ENCODE measurements at places on chromosomes 1 and 21. TPM values are rescaled to one million over a fixed set of nuclear protein-coding genes. Genes with fewer than 3 reads are reported as not detected.

GRCh38 chr21:40445349-40445921, 401.5 kb downstream of the DSCAM start:
- no peak for DNase-seq

The MPZ gene
- total RNA-seq, result 2.1 TPM

The NT5C1A gene
- not detected for total RNA-seq

The PAQR7 gene
- 2.7 TPM for total RNA-seq

DNA sequence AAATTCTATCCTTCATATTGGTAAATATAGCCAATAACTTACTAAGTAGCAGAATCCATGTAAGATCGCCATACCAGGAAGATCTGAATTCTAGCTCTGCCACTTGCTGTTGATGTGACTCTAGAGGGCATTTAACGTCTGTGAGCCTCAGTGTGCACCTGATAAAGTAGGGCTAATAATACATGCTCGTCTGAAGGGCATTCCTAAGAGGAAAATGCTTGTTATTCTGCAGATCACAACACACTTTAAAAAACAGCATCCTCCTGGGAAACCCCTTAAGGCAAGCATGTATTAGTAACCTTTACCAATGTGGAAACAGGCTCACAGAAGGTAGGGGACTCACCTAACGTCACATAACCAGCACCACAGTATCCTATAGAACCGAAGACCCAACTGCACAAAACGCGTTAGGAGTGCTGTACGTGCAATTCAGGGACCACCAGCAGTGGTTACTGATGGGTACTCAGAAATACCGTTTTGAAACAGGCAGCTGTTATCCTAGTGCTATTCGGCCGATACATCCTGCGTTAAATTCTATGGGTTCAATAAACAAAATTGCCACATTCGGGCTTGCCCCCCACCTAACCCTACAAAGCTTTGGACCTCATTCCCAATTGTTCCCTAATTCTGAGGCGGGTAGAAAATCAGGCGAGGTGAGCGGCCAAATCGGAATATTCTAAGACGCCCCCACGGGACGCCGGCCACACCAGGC, 758 bp downstream of the DEPDC1 start:
- no peak for DNase-seq

The BRINP2 gene
- total RNA-seq, result not detected

- no peak for DNase-seq
Observed at GRCh38 chr21:37550157-37550556, 183.6 kb downstream of the DYRK1A start.

DNA sequence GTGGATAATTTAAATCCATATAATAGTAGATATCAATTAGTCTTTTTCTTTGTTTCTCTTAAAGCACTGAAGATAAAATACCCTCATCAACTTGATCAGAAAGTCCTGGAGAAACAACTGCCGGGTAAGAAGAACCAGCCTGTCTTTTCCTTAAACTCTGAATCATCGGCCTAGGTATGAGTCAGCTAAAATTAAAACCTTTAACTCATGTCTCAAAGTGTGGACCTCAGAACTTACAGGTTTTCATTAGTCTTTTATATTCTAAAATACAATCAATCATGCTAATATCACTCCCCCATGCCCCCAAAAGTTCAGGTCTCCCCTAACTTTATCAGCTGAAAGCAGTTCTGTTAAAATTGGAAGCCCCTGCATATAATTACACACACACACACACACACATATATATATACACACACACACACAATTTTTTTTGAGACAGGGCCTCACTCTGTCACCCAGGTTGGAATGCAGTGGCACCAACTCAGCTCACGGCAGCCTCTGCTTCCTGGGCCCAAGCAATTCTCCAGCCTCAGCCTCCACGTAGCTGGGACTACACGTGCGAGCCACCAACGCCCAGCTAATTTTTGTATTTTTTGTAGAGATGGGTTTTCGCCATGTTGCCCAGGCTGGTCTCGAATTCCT, 61.3 kb downstream of the B3GALNT2 start:
- DNase-seq, result no peak

The CLEC20A gene
- total RNA-seq, result not detected

The TSSK3 gene
- total RNA-seq, result 2.3 TPM

The IGSF21 gene
- total RNA-seq, result 1.4 TPM

DNA sequence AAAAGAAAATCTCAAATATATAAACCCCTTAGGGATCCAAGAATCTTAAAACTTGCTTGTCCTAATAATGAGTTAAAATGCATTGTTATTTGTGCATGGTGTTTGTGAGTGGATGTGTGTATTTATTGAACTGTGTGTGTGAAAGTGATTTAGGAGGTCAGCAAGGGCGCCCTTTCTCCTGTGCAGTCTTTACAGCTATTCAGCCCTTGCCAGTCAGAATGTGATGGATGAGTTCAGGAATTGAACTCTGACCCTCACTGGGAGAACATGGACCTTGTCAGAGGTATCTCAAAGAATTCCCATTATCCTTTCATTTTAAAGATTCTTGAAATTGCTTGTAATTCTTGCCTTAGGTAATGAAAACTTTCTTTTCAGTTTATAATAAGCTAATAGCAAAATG, 493.0 kb upstream of the ADGRL4 start:
- DNase-seq, result no peak

- no peak for DNase-seq
Observed at GRCh38 chr1:25621876-25622275, 5.3 kb downstream of the MAN1C1 start.

- no peak for DNase-seq
Observed at GRCh38 chr1:79585801-79586200, 579.3 kb upstream of the ADGRL4 start.

The OTUD3 gene
- 11.6 TPM for total RNA-seq

DNA sequence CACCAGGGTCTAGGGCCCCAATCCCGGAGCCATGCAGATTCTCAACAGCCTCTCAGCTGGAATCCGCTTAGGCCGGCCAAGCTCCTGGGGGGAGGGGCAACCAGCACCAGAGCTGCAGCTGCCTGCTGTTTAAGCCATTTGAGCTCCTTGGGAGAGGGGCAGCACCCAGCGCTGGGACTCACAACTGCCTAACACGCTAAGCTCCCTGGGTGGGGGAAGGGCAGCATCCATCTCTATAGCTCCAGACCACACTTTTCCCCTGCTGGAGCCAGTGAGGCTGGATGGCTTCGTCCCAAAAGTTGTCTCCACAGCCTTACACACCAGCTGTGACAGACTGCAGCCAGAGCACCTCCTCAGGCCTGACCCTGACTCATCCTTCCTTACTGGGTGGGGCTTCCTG, 6.9 kb upstream of the PTGFR start:
- DNase-seq, result no peak

DNA sequence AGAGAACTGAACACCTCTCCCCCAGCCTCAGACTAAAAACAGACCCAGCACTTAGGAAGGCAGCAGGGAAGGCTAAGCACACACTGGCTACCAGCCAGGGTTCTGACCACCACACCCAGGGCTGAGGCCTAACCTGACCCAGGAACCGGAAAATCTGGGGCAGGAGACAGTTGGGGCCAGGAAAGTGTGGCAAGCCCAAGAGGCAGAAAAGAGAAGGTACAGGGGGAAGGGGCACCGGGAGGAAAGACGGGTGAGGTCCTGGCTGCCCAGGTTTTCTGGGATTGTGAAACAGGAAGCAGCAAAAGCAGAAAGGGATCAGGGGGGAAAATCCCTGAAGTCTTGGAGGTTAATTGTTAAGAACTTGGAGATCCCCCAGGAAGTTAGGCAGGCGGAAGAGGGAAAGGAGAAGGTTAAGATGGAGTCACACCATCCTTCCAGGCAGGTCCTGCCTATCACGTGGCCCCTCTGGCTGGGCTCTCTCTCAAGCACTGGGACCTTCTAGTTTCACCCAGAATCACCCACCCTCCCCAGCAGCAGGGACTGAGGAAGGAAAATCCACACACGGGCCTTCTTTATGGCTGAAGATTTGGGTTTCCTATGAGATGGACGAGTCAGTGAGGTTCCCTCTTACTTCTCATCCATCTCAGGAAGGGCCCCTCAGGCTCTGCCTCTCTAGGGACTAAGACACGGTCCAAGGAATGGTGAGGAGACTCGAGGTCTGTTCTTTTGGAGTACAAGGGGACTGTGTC, 2.6 kb downstream of the HDGF start:
- peak; percentile 77 for DNase-seq

The S100A2 gene
- total RNA-seq, result 1.9 TPM

GRCh38 chr1:2270260-2271100, 42.4 kb downstream of the SKI start:
- DNase-seq, result peak; percentile 53

- DNase-seq, result no peak
Observed at GRCh38 chr1:183876309-183876708, 71.4 kb downstream of the RGL1 start.

The GABRD gene
- total RNA-seq, result not detected

The MFAP2 gene
- 2.4 TPM for total RNA-seq

- no peak for DNase-seq
Observed at GRCh38 chr1:180881806-180882509, 30.7 kb upstream of the KIAA1614 start.

GRCh38 chr1:179016706-179017382, 8.8 kb upstream of the FAM20B start:
- DNase-seq, result peak; percentile 98

GRCh38 chr1:217993439-217993838, 291.7 kb upstream of the RRP15 start:
- no peak for DNase-seq

The CACNA1S gene
- total RNA-seq, result not detected

GRCh38 chr1:204685236-204686006, at the start of gene LRRN2:
TSS of gene LRRN2 (minus strand) at chr1:204685738. CDS start at chr1:204619992, 65,746 bp downstream.
- no peak for DNase-seq

GRCh38 chr1:8818325-8818775, 910 bp upstream of the RERE start:
- peak; percentile 59 for DNase-seq

The CAMK1G gene
- total RNA-seq, result 0.60 TPM

The ALX3 gene
- total RNA-seq, result not detected

The RGSL1 gene
- not detected for total RNA-seq

The BCAR3 gene
- total RNA-seq, result 73.7 TPM

The KRTAP12-1 gene
- total RNA-seq, result not detected

DNA sequence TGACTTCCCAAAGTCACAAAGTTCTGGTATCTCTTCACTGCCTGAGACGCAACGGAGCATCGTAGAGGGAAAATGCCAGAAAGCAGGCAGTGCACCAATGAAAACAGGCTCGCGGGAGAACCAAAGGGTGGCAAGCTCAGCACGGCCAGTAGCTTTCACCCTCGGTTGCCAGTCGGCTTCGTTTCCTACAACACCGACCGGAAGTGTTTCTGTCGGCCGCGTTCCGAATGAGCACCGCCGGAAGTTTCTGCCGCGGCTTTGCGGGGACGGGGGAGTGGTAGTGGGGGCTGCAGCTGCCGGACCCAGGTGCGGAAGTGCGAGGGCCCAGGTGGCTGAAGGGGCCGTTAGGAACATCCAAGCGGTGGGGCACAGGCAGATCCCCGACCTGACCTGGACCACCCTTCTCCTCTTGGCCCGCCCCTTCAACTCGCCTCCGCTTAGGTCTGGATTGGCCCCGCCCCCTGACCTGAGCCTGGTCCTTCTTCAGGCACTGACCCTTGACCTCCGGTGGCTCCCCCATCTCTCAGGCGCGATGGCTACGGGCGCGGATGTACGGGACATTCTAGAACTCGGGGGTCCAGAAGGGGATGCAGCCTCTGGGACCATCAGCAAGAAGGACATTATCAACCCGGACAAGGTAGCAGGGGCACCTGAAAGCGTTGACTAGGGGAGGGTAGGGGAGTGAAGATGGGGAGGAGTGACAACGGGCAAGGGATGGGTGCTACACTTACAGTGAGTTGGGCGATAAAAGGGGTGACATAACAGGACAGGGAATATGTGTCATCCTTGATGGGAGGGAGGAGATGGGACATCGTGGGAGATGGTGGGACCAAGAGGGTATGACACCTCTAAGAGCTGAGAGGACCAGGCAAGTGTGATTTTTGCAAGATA, at the start of gene DMAP1:
DMAP1 (plus strand) TSS at position 250 of the 891 bp plus-strand sequence; CDS start at position 533, 283 bp downstream.
- DNase-seq, result peak; percentile 90

GRCh38 chr21:44800103-44800502, 1.5 kb downstream of the UBE2G2 start:
- no peak for DNase-seq

DNA sequence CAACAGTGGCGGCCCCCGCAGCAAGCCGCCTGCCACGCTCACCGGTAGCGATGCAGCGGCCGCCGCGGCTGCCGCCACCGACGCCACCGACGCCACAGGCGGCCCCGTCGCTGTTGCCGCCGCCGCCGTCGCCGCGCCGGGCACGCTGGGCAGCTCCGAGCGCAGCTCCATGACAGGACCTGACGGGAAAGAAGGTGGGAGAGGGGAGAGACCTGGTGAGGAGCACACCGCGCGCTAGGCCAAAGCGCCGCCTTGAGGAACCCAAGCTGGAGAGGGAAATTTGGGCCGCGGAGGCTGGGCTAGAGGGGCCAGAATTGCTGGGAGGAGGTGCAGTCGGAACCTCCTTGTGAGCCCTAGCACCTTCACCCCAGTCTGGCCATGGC, 1.9 kb downstream of the DMRTA2 start:
- no peak for DNase-seq

The CYP4A11 gene
- total RNA-seq, result not detected

- DNase-seq, result no peak
Observed at GRCh38 chr1:184424945-184425344, 38.1 kb downstream of the C1orf21 start.

DNA sequence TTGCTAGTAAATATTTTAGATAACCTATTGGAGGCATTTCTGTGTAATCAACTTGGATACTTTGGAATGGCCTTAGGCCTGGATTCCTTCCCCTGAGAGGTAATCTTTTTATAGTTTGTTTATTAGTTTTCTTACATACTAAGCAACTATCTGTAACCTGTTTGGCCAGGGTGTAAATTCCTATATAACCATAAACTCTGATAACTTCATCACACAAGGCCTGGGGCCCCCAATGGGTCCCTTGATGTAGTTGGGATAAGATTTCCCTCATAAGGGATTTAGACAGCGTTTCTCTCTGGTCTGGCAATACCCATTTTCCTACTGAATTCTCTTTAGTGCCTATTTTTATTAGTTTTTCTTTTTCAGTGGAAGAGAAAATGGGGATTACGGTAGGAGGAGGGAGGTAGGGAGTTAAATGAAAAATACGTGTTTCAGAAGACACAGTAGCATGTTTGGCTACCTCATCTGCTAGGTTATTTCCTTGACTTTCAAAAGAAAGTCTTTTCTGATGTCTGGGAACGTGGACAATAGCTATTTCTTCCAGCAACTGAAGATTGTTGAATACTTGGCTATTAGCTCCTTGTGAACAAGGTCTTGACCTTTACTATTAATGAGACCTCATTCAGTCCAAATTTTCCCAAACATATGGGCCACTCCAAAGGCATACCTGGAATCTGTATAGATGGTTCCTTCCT, 7.4 kb upstream of the AADACL3 start:
- no peak for DNase-seq

DNA sequence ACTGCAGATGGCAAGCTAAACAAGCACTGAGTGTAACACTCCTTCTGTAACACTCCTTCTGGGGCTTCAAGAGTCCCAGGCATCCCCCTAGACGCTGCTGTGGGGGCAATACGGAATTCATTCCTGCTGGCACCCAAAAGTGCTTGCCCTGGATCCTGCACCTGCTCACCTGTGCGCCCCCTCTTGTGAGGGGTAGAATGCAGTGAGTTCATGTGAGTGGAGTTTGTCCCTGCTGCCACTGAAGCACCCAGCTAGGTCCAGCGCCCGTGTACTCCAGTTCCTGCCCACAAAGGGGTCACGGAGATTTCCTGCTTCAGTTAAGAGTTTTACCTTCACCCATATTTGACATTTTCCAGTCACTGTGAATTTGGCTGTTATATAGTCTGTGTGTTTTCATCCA, 130.0 kb downstream of the SNX7 start:
- DNase-seq, result no peak

GRCh38 chr1:218371927-218372672, 27.0 kb downstream of the TGFB2 start:
- DNase-seq, result no peak
